GM20000 (cell line): ENCODE measurements at places on chromosomes 2 and 18.
A peak's percentile ranks its signal among the peaks of the same experiment; 100 is the strongest.

DNA sequence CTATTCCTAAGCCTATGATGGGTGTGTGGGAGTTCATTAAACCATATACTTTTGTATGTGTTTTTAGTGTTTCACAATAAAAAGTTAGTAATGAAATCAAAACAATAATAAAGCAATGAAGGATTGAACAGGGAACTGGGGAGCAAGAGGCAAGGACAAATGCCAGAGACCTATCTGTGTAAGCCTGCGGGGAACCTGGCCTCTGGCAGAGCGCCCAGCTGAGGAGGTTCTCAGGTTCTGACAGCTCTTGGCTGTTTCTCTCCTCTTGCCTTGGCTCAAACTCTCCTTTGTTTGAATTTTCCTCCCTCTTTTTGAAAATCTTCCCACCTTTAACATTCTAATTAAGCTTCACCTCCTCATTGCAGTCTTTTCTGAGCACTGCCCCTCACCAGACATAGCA, 200.0 kb upstream of the NCKAP5 start:
- no peak for DNase-seq

DNA sequence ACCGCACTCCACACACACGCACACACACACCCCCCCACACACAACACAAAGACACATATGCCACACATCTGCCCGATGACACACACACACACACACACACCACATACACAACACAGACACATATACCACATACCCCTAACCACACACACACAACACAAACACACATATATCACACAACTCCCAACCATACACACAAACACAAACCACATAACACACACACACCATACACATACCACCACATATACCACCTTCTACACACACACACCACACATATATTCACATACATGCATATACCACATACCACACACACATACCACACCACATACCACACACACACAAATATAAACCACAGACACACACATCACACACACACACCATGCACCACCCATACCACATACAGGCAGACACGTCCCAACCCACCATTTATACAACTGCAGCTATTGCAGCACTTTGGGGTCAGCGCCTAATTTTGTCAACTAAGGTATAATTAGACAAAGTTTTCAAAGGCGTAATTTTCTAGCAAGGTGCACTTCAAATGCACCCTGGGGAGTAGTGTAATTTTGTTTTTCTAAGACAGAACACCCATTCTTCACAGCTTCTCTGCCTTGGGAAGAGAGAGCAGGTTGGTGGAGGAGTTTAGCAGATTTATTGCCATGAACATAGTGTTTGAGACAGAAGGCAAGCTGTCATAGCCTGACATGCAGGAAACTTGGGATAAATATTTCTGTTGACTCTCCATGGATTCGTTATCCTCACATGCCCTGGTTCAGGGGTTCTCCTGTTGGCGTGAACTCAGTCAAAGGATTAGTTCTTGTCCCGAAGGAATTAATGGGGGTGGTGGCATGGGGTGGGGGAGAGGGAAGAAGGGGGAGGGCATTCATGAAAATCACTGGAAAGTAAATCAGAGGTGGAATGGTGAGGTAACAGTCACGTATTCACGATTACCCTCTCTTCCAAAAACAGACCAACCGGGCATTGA, 416.1 kb downstream of the LPIN1 start:
- no peak for DNase-seq

DNA sequence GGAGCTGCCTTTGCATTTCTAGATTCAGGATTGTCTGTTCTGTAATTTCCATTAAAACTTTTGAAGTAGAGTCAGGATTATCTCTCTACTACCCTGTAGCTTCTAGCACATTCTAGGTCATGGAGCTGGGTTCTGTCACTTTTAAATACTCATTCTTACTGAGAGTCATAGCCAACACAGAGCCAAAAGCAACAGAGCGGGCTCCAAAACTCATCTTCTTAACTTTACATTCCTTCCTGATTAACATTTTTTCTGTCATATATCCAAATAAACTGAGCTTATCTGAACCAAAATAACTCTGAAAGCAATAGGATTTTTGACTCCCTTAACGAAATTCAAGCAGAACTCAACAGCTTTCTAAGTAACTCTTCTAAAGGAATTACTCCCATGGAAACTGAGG, 12.9 kb downstream of the PREPL start:
- no peak for DNase-seq

GRCh38 chr2:168254158-168254935, 7.0 kb upstream of the STK39 start:
- DNase-seq = no peak

- DNase-seq = peak; percentile 54
Measured at GRCh38 chr18:35688757-35689156, 107.2 kb downstream of the GALNT1 start.

GRCh38 chr2:68915393-68915792, 37.3 kb downstream of the GKN2 start:
- DNase-seq = no peak
